Stimulated activated CD8-positive, alpha-beta memory T cell treated with anti-CD3 and anti-CD28 coated beads, Interleukin-7, amount 100 ng/mL, for 1 hour (primary cell): ENCODE measurements at places on chromosomes 12 and 14.

- no peak for DNase-seq
Measured at GRCh38 chr12:77796775-77797174, 33.9 kb upstream of the NAV3 start.

DNA sequence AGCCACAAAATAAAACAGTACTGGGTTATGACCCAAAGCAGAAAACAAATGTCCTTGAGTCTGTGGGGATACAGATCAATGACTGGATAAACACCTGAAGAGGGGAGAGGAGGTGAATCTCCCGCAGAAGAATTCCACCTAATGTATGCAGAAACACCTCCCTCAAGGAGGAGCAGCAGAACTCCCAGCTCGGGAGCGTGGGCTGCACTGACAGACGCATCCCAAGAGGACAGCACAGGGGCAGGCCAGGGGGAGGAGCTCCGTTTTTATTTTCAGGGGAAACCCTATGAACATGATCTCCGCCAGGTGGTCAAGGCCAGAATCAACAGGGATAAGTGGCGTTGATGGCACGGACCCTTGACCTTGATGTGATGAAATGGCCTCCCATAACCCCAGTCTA is 41.8 kb upstream of the PPP2R5C start:
- DNase-seq, result no peak

- DNase-seq, result no peak
Measured at GRCh38 chr12:96948782-96949181, 41.7 kb downstream of the NEDD1 start.

DNA sequence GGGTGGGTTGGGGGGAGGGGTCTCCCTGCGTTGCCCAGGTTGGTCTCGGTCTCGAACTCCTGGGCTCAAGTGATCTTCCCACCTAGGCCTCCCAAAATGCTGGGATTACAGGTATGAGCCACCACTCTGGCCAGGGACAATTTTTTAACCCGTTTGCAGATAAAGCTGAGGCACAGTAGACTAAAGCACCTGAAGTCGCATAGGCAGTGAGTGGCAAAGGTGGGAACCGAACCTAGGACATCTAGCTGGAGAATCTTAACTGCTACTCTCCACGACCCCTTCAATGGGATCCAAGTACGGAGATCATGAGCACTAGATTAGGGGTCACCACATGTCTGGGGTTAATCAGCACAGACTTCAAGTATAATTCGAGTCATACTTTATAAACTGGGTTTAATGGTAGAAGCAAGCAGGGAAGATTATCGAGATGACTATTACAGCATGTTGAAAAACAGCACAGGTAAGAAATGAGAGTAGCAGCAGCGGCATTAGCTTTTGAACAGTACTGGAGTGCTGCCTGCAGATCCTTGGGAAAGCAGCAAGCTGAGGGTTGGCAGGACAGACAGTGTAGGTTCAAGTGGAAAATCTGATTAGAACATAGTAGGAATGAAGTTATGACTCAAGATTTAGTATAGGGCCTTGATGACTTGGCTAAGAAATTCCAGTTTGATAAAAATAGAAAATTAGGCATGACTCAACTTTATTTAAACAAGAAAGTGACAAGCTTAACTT is 23.9 kb downstream of the NID2 start:
- DNase-seq, result no peak
